ENCODE measurements at places on chromosomes 1 and 21. TPM values are rescaled to one million over a fixed set of nuclear protein-coding genes. Genes with fewer than 3 reads are reported as not detected.

Gene S100A12
- total RNA-seq, result not detected

Gene HAO2
- not detected for total RNA-seq

Gene SLC25A34
- 0.47 TPM for total RNA-seq

Gene ADAMTS4
- 4.9 TPM for total RNA-seq

Gene PMF1
- total RNA-seq, result 16.0 TPM

Gene NHLH1
- not detected for total RNA-seq

Gene SPATA6
- 3.8 TPM for total RNA-seq

Gene ERICH3
- under 0.01 TPM for total RNA-seq

Gene PRR9
- total RNA-seq, result not detected

Gene PTPN7
- not detected for total RNA-seq

Gene CYYR1
- 0.35 TPM for total RNA-seq

Gene PIK3C2B
- total RNA-seq, result 1.7 TPM

Gene ALPL
- total RNA-seq, result 2.9 TPM

Gene GALE
- 8.0 TPM for total RNA-seq

Gene STIL
- total RNA-seq, result 1.2 TPM

Gene ARTN
- total RNA-seq, result 0.38 TPM

Gene HMGCS2
- not detected for total RNA-seq

Gene SYNC
- total RNA-seq, result 39.5 TPM

Gene CXADR
- total RNA-seq, result 1.6 TPM

Gene SLC37A1
- total RNA-seq, result 1.9 TPM

Gene TSPAN1
- total RNA-seq, result 0.68 TPM

Gene PRPF38A
- total RNA-seq, result 6.5 TPM

Gene LCE3D
- total RNA-seq, result not detected

Gene PI4KB
- 31.1 TPM for total RNA-seq

Gene MED8
- 44.8 TPM for total RNA-seq

Gene MASP2
- not detected for total RNA-seq

Gene OR10Z1
- total RNA-seq, result not detected

Gene OR10K1
- total RNA-seq, result not detected

Gene TMPRSS15
- total RNA-seq, result not detected

Gene OR2AJ1
- not detected for total RNA-seq

Gene FAM163A
- not detected for total RNA-seq
